Hematopoietic multipotent progenitor cell treated with erythropoietin and hydrocortisone succinate and interleukin-3 and kit ligand, for 4 days (in vitro differentiated cells): ENCODE measurements at places on chromosomes 6 and 20.
A peak's percentile ranks its signal among the peaks of the same experiment; 100 is the strongest.

DNA sequence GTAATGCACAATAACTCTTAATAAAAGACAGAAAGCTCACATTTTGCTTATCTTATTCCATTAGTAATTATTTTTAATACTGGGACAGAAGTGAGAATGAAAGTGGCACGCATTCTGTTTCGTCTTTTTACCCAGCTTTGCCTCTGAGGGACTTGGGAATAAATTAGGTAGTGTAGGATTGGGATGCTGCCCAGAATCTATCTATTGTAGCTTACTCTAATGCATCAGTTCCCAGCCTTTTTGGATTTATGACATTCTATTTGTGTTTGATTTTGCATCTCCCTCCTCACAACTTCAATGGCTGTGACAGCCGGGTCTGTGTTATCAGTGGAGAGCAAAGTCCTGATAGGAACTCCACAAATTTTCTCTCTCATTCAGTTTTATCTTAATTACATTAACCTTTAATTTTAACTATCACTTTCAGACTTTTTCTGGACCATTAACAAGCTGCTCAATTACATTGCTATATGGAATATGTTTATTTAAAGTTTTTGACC is 62.9 kb upstream of the TULP4 start:
- DNase-seq: no peak

DNA sequence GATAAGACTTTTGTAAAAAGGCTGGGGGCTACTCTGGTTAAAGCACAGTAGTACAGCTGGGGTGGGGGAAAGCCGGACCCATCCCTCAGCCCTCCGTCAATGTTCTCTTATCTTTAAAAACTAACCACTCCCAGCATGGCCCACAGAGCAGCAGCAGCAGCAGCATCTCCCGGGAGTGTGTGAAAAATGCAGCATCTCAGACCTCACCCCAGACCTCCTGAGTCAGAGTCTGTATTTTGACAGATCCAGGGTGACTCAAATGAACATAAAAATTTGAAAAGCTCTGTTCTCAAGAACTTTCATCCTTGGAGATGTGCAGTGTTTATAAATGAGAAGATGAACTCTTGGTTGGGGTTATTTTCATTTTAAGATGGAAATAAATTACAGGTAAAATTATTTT is 277.7 kb upstream of the ECI2 start:
- DNase-seq: no peak

DNA sequence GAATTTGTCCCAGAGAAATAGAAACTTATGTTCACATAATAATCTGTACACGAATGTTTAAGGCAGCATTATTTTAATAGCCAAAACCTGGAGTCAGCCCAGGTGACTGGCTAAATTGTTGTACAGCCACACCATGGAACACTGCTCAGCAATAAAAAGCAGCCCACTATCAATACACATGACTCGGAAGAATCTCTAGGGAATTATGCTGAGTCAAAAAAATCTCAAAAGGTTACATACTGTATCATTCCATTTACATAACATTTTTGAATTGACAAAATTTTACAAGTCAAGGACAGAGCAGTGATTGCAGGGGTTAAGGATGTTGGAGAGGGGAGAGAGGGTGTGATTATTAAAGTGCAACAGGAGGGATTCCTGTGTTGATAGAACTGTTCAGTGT is 163.4 kb downstream of the UBE3D start:
- no peak for DNase-seq

DNA sequence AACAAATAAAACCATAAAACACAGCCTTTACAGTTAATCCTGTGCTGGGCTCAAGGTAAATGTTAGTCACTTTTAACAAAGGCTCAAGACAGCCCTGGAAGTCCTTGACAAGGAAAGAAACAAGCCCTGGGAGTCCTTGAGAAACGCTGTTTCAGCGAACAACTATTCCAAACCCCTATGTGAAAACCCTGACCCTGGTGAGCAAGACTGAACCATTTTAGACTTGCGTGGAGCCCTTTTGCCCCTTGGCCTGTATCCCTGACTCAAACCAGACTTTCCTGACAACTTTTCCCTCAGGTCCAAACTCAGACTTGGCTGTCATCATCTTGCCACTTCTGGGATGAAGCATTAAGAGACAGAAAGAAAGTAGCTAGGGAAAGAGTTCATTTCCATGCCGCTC is 180.4 kb downstream of the AIG1 start:
- no peak for DNase-seq

DNA sequence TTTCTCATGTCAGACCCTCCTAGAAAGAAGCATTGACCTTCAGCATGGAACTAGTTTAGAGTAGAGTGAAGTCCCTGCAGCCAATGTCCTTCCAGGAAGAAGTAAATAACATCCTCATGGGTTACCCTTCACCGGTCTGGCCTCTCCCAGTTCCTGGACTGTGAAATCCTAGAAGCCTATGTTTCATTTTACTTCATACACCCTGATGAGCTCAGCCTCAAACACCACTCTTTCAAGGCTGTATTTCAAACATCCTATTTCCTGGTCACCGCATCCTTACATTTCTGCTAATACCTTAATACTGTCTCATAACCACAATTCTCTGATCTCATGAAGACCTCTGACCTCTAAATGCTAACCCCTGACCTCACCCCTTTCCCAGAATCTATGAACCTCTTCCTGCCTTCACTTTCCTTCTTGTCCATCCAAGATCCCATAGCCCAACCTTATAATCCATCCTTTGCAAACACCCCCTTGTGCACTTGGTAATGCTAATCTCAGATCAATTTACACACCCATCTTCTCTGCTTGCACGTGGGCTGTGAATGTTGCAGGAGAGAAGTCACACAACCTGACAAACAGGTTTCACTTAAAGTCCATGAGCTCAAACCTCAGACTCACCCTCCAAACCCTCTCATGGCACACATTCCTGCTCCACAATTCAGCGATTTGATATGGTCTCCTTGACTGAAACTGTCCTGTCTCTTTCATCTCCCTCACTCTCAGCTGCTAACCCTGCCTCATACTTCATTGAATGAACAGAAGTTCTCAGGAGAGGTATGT is 30.2 kb downstream of the SLC2A10 start:
- no peak for DNase-seq

- no peak for DNase-seq
These were observed 2.6 kb downstream of the SRSF6 start for GRCh38 chr20:43460172-43460829.

GRCh38 chr20:6837730-6838129 is 70.2 kb downstream of the BMP2 start:
- DNase-seq: no peak

DNA sequence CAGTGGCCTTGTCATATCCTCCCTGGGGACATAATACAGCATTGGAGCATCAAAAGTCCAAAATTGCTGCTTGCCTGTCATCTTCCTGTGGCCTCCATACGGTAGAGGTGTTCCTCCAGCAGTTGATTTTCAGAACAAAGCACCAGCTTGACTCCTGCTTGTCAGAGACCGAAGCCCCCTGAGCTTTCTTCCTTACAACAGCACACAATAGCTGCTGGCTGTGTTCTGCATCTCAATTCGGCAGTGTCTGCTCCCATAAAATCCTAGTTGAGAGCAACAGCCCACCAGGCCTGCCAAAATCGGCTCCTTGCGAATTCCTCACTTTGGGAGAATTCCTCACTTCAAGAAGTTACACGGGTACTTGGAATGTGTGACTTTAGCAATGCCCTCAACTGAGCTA is 372.9 kb downstream of the SAMD5 start:
- no peak for DNase-seq

DNA sequence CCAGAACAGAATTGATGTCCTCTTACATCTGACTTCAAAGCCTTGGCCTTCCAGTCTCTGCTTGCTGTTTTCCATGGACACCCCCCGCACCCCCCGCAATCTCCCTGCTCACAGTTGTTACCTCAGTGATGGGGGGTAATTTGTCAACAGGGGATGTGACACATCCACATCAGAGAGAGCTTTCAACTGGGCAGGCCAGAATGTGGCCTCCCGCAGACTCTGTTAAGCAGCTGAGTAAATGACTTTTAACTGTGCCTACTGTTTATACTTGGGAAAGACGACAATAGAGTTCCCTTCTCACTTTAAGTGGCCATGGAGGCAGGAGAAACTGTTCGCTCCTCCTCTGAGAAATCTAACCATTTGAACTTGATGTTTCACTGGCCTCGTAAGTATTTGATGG is 51.0 kb downstream of the TXNDC5 start:
- no peak for DNase-seq

DNA sequence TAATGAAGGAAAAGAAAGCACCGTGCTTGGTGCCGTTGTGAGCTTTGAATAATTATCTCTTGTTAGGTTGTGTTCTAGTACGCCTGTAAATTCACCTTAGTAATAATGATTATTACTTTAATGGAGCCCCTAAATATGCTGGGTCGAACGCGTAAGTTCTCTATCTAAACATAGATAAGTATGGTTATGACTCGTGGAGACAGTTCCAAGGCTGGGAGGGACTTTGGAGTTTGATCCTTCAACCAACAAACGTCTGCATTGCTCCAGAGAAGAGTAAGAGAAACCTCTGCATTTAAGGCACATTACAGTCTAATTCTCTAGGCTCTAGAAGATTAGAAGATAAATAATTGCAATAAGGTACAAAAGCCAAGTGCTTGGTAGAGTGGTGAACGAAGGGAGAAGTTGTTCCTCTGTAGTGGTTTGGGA is 514 bp downstream of the ACOT13 start:
- peak; percentile 60 for DNase-seq

GRCh38 chr6:80029470-80029869 is 25.0 kb downstream of the TTK start:
- no peak for DNase-seq

GRCh38 chr6:163579111-163579879 is 164.8 kb downstream of the QKI start:
- no peak for DNase-seq

GRCh38 chr6:46539866-46540265 is 48.6 kb upstream of the RCAN2 start:
- no peak for DNase-seq

GRCh38 chr20:4401601-4402000 is 320.1 kb upstream of the PRND start:
- DNase-seq: no peak

DNA sequence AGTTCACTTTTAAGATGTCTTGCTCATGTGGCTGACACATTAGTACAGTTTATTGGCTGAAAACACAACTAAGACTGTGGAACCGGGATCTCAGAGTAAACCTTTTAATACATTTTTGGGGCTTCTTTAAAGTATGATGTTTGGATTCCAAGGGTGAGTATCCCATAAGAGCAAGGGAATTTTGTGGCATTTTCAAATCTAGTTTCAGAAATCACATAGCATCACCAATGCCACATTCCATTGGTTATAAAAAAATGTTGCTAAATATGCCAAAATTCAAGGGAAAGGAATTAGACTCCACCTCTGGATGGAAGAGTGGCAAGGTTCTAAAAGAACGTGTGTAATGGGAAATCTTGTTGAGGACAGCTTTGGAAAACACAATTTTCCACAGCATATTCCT is 338.6 kb downstream of the COL12A1 start:
- no peak for DNase-seq

DNA sequence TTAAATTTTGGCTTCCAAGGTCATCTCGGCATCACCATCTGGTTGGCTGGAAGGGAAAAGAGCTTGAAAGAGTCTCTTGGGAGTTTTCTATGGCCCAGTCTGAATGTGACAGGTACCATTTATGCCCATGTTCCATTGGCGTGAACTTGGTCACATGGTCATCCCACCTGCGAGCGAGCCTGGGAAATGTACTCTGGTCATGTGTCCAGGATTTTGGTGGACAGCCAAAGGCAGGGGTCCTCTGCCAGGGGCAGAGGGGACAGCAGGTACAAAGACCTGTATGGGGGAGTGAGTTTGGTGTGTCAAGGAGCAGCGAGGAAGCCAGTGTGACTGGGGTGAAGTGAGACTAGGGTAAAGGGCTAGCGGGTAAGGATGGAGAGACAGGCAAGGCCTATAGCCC is 112.6 kb downstream of the CDC5L start:
- DNase-seq: no peak

DNA sequence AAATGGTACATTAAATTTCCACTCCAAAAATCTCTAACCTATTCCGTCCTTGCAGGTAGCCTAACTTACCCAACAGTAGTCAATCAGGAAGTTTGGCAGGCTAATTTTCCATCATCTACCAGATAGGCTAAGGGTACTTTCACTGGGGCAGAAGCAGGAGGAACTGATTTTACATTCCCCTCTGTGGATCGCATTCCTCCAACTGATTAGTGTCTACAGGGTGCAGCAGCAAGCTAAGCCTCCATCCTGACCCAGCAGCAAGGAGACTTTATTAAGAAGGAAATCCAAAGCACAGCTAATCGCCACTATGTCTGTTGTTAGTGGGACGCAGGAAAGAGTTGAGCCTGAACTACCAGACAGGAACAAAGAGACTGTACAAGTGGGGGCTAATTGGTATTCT is 143.2 kb upstream of the RUNX2 start:
- no peak for DNase-seq

- DNase-seq: no peak
These were observed 89.0 kb downstream of the RREB1 start for GRCh38 chr6:7196685-7197283.

- DNase-seq: no peak
These were observed 259.9 kb downstream of the GMPR start for GRCh38 chr6:16498237-16498636.

- DNase-seq: no peak
These were observed 3.0 kb downstream of the CFB start for GRCh38 chr6:31948753-31949413.

DNA sequence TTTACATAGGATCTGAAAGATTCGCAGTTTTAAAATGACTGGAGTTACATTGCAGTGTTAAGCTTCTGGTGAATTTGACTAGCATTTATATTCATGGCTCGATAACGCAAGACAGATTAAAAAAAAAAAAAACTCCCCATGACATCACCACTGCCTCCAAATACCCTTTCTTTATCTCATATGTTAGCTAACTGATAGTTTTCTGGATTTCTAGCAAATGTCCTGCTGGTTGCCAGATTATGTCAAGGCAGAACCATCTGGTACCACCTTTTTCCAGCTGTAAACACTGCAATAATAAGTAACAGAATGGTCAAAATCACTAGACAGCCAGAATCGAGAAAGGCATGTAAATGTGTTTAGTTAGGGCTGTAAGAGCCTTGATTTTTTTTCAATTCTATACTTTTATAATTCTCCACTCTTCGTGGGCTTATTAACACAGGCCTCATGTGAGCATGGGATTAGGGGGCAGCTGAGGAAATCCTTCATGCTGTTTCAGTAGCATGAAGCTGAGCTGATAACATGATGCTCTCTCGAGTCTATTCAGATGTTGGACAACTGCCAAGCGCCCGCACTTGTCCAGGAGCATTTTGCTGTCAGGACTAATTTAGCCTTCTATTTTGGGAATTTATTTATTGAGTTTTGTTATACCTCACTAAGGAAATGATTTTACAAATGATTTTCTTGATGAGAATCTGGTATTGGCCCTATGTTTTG is 166.0 kb upstream of the SCGN start:
- peak; percentile 92 for DNase-seq

- peak; percentile 95 for DNase-seq
These were observed 133.9 kb downstream of the ZDHHC14 start for GRCh38 chr6:157514659-157515496.

GRCh38 chr6:89222712-89223039 is 5.5 kb upstream of the GABRR1 start:
- DNase-seq: no peak

DNA sequence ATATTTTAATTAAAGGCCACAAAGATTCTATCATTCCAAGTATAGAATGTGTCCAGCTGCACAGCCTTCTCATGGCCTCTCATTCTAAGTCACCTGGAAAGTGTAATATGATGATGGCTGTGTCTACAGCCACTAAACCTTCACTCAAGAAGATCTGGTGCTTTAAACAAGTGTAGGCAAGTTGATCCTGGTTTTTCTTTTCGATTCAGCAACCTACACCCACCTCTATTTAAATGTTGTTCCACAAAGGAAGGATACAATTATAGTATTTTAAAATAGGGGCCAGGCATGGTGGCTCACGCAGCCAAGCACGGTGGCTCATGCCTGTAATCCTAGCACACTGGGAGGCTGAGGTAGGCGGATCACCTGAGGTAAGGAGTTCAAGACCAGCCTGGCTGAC is 25.5 kb upstream of the DST start:
- DNase-seq: no peak
